ENCODE measurements at places on chromosomes 12 and 14.
A peak's percentile ranks its signal among the peaks of the same experiment; 100 is the strongest.

DNA sequence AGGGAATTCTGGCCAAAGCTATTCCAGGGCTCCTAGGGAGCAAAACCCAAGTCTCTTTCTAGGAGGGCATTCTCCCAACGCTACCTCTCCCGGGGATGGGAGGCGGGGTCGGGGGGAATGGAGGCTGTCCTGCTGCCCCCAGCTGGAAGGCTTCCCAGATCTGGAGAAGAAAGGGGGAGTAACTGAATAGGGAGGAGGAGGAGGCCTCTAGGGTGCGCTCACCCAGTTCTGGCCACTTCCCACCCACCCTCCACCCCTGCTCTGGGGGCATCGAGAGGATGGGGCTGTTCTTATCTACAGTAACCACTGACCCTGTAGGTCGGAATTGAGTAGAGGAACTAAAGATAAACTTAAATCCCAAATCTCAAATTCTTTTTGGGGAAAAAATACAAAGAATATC lies 579 bp upstream of the RNASE1 start:
- peak; percentile 50 for DNase-seq

- DNase-seq: no peak
Observed at GRCh38 chr14:35159742-35160409, 37.5 kb downstream of the PRORP start.

DNA sequence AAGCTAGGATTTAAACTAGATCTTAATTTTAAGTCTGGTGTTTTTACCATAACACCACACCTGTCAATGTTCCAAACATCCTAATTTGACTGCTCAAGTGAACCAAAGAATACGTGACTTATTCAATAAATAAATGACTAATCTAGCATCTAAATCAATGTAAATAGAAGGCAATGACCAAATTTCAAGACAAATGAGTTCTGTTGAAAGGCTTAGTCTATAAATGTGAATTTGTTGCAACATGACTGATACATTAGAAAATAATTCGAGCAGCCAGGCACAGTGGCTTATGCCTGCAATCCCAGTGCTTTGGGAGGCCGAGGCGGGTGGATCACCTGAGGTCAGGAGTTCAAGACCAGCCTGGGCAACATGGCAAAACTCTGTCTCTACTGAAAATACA lies 15.1 kb downstream of the ZFC3H1 start:
- DNase-seq: no peak

- DNase-seq: no peak
Observed at GRCh38 chr14:67457782-67458181, 30.7 kb downstream of the TMEM229B start.

GRCh38 chr12:106080791-106081170 lies 58.0 kb downstream of the NUAK1 start:
- no peak for DNase-seq

DNA sequence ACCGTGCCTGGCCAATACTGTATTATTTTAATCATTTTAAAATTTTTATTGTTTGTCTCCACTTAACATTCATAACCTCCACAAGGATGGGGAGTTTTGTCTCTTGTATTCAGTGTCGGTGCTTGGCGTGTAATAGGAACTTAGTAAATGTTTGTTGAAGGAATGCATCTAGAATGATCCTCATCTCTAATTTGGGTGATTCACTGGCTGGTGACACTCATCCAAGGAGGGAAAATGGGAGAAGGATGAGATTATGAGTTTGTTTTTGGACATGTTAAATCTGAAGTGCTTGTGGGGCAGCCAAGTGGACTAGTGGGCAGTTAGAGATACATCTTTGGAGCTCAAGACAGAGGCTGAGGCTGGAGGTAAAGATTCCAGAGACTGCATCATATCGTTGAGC lies 5.1 kb downstream of the KLC1 start:
- no peak for DNase-seq

DNA sequence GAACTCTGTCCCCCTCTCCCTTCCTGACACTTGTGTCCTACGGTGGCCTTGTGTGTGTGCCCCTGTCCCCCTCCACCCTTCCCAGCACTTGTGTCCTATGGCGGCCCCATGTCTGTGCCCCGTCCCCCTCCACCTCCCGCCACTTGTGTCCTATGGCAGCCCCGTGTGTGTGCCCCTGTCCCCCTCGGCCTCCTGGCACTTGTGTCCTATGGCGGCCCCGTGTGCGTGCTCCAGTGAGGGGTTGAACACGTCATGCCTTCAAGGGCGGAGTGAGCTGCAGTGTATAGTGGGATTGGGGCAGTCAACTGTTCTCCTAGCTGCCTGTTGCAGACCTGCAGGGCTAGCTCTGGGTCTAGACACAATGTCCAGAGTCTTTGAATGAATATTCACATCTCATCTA lies 108.7 kb downstream of the GLT1D1 start:
- DNase-seq: no peak

- DNase-seq: peak; percentile 19
Observed at GRCh38 chr12:122527478-122527944, 462 bp downstream of the KNTC1 start.
